LHCN-M2 (cell line): ENCODE measurements at places on chromosomes 5 and 9. TPM values are rescaled to one million over a fixed set of nuclear protein-coding genes. Genes with fewer than 3 reads are reported as not detected.

Gene ARHGAP26
- total RNA-seq: 1.0 TPM in 2 replicates

Gene GAPT
- not detected in 2 replicates for total RNA-seq

Gene CCDC192
- total RNA-seq: not detected in 2 replicates

Gene PCSK1
- 0.06 TPM in 1 of 2 replicates, not detected in the other for total RNA-seq

Gene STPG3
- not detected in 2 replicates for total RNA-seq

Gene CCL27
- total RNA-seq: not detected in 2 replicates

Gene THOC3
- total RNA-seq: 88.3 and 96.2 TPM in 2 replicates

Gene PCDHA5
- not detected in 2 replicates for total RNA-seq

Gene ARSI
- 6.2 and 11.0 TPM in 2 replicates for total RNA-seq

Gene IL4
- total RNA-seq: not detected in 2 replicates

Gene KCNIP1
- total RNA-seq: not detected in 2 replicates

GRCh38 chr5:15383469-15383868 is 116.5 kb upstream of the FBXL7 start:
- DNase-seq: peak; percentile 7

GRCh38 chr9:125632321-125633115 is 74.5 kb downstream of the MAPKAP1 start:
- no peak for DNase-seq

DNA sequence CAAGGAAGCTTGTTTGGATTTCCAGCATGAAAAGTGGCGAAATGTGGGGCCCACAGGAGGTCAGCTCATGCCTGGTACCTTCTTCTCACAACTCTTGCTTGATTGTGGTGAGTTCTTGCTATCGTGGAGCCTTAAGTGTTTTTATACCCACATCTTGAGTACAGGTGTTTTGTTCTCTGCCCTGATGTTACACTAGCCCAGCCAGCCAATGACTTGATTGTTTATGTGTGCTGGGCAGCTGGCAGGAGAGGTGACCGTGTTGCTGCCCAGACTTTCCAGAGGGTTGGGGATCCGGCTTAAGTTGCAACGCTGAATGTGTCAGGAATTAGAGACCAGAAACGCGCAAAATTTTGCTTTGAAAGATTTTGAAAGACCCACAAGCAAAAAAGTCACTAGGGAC is 24.0 kb upstream of the TPPP start:
- no peak for DNase-seq

GRCh38 chr5:157454273-157454672 is 5.7 kb upstream of the NIPAL4 start:
- DNase-seq: no peak

DNA sequence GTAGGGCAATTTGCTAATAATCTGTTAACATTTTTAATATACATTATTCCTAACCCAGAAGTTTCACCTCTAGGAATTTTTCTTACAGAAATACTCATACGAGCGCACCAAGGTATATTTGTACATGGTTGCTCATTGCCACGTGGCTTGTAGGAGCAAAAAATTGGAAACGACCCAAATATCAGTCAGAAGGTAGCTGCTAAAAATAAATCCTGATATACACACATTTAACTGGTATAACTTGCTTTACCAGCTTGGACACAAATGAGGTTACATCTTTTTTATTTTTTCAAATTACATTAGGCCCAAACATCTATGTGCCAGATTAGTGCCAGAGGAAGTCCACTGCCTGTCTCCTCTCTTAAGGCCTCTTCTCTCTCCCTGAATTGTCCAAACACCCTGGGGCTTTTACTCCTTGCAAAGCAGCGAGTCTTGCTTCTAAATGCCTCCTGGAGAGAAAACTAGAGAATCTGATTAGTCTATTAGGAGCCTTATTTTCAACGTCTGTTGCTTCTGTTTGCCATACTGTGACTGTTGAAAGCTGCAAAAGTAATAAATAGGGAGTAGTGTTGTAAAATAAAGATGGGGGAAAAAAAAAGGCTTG is 92.0 kb upstream of the SSBP2 start:
- DNase-seq: no peak

DNA sequence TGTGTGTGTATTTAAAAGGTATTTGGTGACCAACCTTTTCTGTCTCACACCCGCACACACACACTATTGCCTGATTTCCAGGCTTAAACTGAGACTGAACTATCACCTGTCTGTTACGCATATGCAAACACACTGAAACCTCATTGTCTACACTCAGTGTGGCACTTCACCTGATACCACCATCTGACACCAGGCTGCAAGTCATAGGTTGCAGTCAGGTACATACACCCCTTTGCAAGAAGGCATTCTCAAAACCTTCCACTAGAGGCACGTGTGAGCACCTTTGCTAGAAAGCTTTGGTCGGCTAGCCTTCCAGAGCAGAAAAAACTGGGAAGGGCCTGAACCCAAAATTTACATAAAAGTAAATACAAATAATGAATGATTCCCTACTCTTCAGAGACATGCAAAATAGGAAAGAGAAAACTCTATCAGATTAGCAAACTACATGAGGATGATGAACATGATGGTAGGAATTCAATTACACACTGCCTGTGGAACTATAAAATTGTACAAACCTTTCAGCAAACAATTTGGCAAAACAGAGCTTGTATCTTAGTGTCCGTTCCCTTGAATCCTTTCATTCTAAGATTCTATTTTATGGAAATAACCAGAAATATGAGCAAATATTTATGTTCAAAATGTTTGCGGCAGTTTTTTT is 5.9 kb upstream of the FOXD1 start:
- peak; percentile 51 for DNase-seq

- no peak for DNase-seq
Observed at GRCh38 chr5:123554601-123555000, 42.6 kb downstream of the CSNK1G3 start.

DNA sequence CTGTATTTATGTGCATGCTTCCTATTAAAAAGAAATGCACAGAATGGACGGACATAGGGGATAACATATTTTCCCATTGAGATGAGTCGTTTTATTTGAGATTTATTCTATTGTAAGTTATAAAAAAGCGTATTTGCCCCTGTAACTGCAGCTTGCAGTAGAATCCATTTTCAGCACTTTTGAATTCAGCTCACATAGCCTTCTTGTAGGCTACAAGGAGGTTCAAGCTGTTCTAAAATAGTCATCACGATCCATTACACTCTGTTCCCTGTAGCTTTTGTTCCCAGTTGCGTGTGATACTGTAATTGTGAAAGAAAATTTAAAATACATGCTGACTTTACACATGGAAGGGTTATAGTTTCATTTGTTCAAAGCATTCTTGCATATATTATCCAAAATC is 40.9 kb upstream of the POC5 start:
- no peak for DNase-seq

GRCh38 chr5:39254671-39255070 is 35.3 kb upstream of the FYB1 start:
- DNase-seq: no peak

DNA sequence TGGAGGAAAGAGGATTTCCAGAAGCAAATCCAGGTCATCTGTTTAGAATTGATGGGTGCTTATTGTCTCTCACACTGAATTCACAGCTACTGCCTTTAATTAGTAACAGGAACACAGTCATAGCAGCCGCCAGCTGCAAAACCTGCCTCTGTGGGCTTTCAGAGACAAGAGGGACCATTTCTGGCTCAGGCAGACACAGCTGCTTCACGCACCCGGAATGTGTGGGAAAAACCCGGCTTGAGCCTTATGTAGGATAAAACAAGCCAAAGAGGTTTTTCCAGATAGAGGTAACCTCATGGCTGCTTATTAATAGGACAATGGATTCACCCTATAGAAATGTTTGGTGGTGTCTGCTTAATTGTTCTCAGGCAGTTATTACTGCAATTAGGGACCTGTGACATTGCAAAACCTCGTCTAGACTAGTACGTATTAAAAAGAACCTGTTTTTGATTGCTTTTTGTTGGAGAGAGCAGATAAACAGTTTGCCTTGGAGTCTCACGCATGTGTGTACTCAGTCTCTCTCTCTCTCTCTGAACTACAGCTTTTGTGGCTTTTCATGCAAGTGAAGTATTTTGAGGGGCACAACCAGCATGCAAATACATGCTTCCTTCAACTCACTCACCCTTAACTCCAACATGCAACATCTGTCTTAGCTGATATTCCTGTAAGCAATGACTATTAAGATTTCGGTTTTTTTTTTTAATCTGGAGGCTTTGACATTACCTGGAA is 302.7 kb downstream of the PLK2 start:
- DNase-seq: peak; percentile 79

DNA sequence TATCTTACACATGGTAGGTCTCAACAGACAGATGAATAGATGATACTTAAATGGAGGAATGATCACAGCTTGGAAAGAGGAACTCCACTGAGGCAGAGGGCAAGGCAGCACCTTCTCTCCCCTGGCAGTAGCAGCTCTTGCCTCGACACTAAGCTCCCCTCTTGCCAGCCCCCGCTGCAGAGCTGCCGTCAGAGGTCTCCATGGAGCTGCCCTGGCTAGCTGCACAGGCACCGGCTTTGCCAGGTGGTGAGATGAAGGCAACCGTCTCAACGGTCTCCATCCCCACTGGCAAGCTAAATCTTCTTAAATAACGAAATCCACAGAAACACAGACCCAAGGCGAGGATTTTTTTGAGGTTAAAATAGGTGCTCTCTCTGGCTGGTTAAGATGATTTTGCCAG is 81.2 kb downstream of the CRB2 start:
- no peak for DNase-seq

DNA sequence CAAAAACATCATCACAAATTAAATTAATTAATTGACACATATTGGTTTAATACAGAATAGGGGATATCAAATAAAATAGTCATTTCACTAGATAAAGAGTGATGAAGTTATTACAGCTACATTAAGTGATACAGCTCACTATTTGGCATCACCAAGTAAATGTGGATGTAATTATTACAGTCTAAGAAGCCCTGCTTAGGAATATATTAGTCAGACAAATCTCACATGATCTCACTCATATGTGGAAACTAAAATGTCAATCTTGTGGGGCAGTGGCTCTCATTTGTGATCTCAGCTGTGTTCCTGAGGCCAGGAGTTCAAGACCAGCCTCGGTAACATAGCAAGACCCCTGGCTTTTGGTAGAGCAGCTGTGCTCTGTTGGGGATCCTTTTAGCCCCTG is 233.4 kb upstream of the RGMB start:
- DNase-seq: peak; percentile 11

DNA sequence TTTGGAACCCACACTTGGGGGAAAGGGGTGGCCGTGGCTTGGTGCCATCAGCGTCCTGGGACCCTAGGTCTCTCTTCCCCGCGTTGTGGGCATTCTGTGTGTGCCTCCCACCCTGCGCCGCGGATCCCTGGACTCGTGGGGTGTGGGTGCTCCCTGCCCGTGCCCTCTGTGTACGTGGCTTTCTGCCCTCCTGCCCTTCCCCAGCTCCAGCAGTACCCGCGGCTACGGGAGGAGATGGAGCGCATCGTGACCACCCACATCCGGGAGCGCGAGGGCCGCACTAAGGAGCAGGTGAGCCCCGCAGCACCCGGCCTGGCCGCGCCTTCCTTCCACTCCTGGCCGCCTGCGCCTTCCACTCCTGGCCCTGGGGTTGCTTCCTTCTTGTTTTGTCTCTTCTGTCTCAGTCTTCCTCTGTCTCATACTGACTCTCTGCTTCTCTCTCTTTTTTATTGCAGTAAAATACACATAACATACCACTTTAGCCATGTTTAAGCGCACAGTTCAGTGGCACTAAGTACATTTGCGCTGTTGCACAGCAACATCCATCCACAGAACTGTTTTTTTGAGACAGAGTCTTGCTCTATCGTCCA is 30.7 kb downstream of the DNM1 start:
- DNase-seq: no peak

GRCh38 chr5:16546732-16547131 is 70.1 kb downstream of the RETREG1 start:
- no peak for DNase-seq

- no peak for DNase-seq
Observed at GRCh38 chr5:111310711-111311620, 86.8 kb downstream of the CAMK4 start.

GRCh38 chr9:94908583-94909249 is 182.2 kb downstream of the AOPEP start:
- no peak for DNase-seq

- DNase-seq: no peak
Observed at GRCh38 chr5:62287237-62287636, 18.8 kb upstream of the KIF2A start.

DNA sequence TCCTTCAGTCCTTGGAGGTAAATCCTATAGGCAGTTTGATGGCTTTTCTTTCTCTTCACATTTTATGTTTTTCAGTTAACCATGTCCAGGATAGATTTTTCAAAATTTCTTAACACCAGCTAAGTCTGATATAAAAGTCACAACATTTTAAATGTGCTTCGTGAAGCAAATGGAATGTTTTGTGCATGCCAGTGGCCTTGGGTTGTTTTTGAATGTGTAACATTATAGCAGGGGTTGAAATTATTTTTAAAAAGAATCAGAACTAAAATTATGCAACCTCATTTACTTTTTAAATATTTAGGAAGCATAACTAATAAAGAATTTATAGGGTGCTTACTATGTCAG is 201.1 kb downstream of the ARHGEF28 start:
- peak; percentile 31 for DNase-seq
